ENCODE measurements at places on chromosomes 3 and 15.

DNA sequence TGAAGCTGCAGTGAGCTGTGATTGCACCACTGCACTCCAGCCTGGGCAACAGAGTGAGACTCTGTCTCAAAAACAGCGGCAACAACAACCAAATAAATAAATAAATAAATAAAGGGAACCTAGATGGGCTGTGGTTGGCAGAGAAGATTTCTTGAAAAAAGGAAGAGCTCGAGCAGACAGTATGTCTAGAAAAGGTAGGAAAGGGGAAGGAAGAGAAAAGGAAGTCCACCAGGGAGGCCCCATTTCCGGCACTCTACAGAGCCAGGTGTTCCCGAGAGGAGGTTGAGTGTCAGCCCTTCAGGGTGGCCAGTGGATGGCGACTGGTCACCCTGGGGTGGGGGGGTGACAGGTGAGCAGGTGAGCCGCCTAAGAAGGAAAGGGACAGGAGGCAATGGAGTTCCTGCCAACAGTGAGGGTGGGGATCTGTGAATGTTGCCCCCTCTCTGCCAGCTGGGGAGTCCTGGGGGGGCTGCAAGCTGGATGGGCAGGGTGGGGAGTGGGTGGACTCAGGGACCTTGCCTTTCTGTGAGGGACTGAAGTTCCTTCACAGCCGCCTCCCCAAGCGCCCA is 14.8 kb downstream of the PAQR5 start:
- no peak for DNase-seq

GRCh38 chr3:115280506-115280905 is 133.4 kb upstream of the ZBTB20 start:
- no peak for DNase-seq

DNA sequence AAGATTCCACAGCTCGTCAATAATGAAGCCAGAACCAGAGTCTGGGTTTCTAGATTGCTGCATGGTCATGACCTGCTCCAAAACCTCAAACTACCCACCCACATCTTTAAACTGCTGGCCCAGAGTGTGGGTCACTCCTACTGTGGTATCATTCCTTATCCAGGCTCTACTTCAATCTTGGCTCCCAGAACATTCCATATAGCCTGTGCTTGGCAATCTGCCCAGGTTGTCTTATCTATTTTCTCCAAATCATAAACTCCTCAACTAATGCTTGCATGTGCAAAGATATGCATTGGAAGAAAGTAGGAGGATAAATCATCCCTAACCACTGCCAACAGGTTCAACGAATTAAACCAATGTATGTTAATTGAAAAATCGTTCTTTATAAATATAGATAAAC is 169.7 kb downstream of the ANXA2 start:
- no peak for DNase-seq

DNA sequence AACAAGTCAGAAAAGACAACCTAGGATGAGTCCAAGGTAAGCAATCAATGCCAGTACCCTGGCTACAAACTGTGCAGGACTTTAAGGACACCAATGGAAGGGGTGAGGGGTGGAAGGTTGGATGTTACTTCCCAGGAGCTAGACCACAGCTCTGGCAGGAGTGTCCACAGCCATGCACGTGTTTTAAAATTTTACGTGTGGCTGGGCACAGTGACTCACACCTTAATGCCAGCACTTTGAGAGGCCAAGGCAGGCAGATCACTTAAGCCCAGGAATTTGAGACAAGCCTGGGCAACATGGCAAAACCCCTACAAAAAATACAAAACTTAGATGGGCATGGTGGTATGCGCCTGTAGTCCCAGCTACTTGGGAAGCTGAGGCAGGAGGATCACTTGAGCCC is 14.7 kb upstream of the HDC start:
- no peak for DNase-seq

GRCh38 chr3:157074490-157074889 is 85.5 kb downstream of the CCNL1 start:
- DNase-seq, result no peak

DNA sequence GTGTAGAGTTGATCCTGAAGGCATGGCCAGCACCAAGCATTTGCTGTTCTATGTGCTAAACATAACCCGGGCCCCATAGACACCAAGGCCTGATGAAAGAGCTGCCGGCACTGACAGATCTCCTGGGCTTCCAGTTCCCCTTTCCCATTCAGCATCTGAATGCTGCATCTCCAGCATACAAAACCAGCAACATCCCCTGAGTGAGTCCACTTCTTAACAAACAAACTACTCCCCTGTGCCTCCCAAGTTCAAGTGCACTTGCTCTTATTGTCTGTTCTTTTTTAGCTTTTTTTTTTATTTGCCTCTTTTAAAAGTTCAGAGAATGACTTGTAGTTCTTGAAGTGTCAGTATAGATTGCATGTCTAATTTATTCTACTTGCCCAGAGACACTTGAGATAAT is 156.0 kb downstream of the EDEM1 start:
- no peak for DNase-seq

GRCh38 chr3:172285844-172286243 is 162.4 kb downstream of the GHSR start:
- no peak for DNase-seq

GRCh38 chr3:148845756-148846395 is 18.3 kb downstream of the CPB1 start:
- DNase-seq, result no peak

GRCh38 chr3:169615833-169616232 is 47.7 kb downstream of the MECOM start:
- DNase-seq, result no peak

DNA sequence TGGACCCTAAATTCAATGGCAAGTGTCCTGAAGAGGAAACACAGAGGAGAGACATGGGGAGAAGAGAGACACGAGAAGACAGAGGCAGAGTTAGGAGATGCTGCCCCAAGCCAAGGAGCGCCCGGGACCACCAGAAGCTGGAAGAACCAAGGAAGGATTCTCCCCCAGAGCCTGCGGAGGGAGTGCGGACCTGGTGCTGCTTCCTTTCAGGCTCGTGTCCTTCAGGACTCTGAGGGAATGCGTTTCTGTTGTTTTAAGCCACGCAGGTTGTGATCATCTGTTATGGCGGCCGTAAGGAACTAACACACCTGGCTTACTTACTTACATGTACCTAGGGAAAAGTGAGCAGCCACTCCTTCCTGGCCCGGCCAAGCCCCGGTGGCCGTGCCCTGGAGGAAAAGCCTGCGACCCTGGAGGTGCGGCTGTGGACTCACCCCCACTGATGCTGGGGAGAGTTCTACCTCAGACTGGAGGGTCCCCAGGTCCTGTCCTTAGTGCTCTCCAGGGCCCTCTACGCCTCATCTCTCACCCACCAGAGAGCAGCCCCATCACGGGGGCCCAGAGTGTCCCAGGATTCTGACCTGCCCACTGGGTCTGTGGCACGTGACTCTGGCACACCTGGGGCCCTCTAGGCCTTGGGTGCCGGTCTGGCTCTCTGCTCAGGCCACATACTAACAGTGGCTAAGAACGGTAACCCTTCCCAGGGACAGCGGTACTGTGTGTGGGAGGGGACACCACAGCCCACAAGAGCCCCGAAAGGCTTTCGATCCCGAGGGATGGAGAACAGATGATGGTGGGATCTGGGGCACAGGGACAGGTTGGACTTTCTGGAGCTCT is 61.8 kb downstream of the ITGA11 start:
- no peak for DNase-seq

DNA sequence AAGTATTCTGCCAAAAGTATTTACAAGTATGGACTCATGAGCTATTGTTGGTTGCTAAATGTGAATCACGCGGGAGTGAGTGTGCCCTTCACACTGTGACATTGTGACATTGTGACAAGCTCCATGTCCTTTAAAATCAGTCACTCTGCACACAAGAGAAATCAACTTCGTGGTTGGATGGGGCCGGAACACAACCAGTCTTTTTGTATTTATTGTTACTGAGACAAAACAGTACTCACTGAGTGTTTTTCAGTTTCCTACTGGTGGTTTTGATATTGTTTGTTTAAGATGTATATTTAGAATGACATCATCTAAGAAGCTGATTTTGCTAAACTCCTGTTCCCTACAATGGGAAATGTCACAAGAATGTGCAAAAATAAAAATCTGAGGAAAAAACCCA is 30.3 kb downstream of the SYNM start:
- no peak for DNase-seq

- DNase-seq, result no peak
These were observed 116.9 kb downstream of the RORA start for GRCh38 chr15:61112231-61112630.

DNA sequence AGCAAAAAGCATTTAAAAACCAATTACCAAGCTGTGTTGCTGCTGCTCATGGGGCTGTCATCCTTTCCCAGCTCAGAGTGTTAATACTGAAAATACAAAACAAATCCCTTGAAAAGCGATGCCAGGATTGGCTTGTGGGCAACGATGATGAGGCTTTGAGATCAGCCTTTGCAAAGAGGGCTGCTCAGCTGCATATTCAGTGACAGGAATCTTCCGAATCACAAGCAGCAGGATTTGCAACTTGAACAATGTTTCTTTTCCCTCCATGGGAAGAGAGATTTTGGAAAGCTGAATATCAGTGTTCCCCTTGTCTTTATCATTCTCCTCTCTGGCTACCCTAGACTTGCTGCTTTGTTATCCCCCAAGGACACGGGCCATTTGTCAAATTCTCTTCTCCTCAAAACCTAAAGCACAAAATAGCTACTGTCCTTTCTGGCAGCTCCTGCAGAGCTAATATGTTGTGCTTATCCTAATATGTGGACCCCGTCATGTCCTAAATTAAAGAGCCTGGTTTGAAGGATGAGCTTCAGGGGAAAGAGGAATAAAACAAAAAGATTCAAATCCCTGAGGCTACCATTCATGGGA is 375.8 kb downstream of the GAP43 start:
- no peak for DNase-seq

DNA sequence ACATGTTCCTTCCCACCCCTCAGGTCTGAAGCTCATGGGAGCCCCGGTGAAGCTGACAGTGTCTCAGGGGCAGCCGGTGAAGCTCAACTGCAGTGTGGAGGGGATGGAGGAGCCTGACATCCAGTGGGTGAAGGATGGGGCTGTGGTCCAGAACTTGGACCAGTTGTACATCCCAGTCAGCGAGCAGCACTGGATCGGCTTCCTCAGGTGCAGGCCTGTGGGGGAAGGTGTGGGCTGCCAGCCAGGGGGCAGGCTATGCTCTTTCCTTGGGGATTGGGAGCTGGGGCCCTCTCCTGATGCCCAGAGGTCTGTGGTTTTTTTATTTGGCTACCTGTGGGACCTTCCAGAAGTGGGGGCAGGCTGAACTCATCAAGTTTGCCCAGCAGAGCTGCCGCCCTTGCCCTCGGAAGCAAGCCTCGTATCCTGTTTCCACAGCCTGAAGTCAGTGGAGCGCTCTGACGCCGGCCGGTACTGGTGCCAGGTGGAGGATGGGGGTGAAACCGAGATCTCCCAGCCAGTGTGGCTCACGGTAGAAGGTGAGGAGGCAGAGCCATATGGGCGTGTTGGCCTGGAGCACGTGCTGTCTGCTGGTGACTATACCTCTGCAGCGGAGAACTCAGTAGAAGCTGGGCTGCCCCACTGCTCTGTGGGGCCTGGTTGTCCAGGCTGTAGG is 2.2 kb downstream of the TYRO3 start:
- DNase-seq, result no peak

DNA sequence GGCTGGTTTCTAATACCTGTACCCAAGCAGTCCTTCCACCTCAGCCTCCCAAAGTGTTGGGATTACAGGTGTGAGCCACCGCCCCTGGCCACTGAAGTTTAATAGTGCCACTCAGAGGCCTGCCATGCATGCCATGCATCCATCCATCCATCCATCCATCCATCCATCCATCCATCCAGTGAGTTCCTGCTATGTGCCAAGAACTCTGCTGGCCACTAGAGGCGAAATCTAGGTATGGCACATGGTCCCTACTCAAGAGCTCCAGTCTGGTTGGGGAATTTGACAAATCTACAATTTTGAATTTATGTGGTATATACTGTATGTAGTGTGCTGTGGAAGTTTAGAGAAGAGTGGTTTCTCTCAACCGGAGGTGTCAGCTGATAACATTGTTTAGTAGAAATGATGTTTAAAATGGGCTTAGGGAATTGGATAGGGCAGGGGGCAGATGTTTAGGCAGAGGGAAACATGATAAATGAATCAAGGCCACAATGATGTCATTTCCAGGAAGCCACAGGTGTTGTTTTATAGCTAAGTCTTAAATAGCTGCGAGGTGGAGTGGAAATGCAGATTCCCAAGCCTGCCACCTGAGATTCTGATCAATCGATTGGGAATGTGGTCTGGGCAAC is 384.4 kb upstream of the C2CD4B start:
- no peak for DNase-seq

DNA sequence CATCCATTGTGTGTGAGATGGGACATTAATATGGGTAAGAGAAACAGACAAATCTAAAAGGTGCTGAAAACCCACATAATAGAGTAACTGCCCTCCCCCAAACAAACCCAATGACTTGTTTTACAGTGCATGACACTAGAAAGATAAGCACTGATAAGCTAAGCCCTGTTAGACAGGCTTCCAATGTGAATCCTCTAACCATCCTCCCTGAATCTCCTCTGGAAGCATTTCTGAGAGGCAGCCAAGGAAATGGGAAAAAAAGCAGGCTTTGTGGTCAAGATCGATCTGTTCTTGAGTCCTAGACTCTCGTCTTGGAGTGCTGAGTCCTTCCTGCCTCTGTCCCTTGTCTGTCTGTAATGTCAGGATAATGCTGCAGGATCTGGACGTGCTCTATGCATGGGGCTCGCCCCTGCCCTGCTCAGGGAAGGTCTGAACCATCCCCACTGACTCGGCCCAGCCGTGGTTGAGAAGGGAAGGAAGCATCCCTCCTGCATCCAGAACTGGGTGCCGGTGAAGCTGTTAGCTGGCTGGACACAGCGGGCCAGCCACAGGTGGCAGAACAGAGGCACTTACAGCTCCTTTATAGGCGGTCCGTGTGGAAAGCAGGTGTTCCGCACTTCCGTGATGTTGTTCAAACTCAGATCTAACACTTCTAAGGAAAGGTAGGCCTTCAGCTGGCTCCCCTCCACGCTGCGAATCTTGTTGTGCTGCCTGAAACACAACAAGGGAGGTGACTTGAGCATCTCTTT is 84.1 kb downstream of the LRIG1 start:
- DNase-seq, result no peak

- DNase-seq, result no peak
These were observed 731.0 kb downstream of the ZNF385D start for GRCh38 chr3:21020043-21020442.

GRCh38 chr15:39486621-39487457 is 94.0 kb upstream of the THBS1 start:
- DNase-seq, result no peak

- DNase-seq, result no peak
These were observed 74.6 kb upstream of the ACAD9 start for GRCh38 chr3:128804811-128805155.

Data from activated gamma-delta T cell treated with Interleukin-2 at 50 U/mL for 16 hours (primary cell).